ENCODE measurements at places on chromosomes 1 and 21.

- no peak for DNase-seq
Observed at GRCh38 chr1:237684236-237684635, 206.5 kb downstream of the ZP4 start.

DNA sequence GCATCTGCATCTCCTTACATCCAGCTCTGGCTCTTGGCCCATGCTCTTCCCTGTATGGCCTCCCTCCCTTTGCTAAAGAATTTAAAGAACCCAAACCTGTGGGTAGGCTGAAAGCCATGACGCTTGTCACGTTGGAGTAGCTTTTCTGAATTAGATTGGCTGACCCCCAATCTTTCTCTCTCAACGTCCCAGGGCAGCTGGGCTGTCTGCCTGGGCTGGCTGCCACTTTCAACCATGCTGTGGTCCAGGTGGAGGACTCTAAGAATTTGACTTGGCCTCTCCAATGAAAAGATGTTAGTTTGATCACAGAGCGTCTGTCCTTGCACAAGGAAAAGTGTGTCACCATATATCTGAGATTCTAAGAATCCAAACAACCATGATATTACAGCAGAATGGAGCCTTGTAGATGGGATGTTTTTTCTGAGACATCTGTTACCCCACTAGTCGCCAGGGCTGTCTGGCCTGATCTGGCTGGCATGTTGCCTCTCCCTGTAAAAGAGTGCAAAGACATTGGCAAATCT lies 6.5 kb upstream of the IGSF3 start:
- no peak for DNase-seq

DNA sequence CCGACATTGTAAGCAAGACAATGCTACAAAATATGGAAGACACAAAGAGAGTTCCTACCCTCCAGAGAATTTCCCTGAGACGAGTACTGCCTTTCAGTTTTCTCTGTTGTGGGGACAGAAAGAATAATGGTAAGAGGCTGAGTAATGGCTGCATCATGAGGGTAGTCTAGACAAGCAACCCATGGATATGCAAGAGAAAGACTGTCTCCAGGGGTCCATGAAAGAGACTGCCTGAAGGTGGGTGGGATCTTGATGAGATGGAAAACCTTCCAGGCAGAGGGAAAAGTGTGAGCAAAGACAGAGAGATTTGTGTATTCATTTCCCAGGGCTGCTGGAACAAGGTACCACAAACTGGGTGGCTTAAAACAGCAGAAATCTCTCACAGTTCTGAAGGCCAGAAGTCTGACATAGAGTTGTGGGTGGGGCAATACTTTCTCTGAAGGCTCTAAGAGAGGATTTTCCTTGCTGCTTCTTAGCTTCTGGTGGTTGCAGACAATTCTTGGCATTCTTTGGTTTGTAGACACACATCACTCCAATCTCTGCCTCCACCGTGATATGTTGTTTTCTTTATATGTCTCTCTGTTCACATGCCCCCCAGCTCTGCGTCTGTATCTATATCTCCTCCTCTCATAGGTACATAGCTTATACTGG lies 41.4 kb downstream of the ANP32E start:
- no peak for DNase-seq

DNA sequence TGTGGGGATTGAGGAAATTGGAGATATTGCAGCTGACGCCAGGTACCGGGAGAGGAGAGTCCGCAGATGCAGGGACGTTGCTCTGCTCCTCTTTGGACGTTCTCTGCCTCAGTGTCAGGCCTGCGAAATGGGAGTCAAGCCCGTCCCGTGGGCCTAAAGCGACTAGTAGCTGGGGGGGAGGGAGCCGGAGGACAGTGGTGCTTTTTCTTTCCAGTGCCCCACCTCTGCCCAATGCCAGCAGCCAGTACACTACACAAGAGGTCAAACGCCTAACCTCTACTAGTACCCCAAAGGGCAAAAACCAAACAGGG lies 413.6 kb upstream of the ESRRG start:
- DNase-seq: no peak

- DNase-seq: no peak
Observed at GRCh38 chr21:41536827-41537103, 28.8 kb upstream of the TMPRSS2 start.

DNA sequence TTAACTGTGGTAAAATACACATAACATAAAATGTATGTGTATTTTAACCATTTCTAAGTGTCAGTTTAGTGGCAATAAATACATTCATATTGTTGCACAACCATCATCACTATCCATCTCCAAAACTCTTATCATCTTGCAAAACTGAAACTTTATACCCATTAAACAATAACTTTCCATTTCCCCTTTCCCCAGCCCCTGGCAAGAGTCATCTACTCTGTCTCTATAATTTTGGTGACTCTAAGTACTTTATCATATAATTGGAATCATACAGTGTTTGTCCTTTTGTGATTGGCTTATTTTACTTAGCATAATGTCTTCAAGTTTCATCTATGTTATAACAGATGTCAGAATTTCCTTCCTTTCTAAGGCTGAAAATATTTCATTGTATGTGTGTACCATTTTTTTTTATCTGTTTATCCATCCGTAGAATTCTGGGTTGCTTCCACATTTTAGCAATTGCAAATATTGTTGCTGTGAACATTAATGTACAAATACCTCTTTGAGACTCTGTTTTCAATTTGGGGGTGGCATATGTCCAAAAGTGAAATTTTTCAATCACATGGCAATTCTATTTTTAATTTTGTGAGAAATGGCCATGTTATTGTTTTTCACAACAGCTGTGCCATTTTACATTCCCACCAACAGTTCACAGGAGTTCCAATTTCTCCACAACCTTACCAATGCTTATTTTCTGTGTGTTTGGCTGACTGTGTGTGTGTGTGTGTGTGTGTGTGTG lies 153.9 kb upstream of the GORAB start:
- no peak for DNase-seq

- DNase-seq: no peak
Observed at GRCh38 chr1:67468066-67468718, 38.0 kb upstream of the SERBP1 start.

GRCh38 chr1:101135526-101135925 lies 101.3 kb upstream of the S1PR1 start:
- DNase-seq: no peak

DNA sequence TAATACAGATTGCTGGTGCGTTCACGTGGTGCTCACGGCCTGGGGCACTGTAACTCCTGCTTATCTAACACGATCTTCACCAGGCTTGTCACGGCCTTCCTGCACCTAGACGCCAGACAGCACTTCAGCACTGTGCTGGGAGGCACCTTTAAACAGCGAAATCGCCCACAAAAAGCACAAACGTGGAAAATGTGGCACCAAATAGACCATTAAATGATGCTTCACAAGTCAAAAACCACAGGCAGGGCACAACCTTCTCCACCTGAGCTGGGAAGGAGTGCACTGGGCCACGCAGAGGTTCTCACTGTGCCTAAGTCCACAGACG lies 20.0 kb downstream of the IBA57 start:
- DNase-seq: no peak

GRCh38 chr1:53769780-53770179 lies 30.8 kb upstream of the GLIS1 start:
- DNase-seq: no peak

DNA sequence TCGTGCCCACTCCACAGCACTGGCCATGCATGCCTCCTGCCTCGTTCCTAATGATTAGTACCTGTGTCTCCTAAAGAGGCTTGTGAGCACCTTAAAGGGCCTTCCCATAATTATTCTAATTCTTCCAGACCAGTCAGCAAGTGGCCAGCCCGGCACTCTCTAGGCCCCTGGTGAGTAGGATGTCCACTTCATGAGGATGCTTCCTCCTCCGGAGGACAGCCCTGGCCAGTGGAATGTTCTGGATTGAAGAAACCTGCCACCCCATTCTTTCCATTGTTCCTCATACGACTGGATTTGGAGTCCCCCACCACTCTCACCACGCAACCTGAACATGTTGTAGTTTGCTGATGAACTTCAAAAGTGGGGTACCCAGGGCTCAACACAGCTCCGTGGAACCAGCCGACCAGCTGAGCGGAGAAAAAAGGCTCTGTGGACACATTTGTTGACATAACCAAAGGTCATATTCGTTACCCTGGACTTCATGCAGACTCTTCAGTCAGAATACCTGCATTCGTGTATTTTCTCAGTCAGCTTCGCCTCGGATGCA lies 46.7 kb upstream of the LBR start:
- no peak for DNase-seq

GRCh38 chr1:117613249-117613968 lies 7.6 kb downstream of the TENT5C start:
- no peak for DNase-seq

- peak; percentile 70 for DNase-seq
Observed at GRCh38 chr1:26993237-26994019, at the start of gene TRNP1. TSS of gene TRNP1 (plus strand) at chr1:26993692. CDS start at chr1:26993787, 95 bp downstream.

DNA sequence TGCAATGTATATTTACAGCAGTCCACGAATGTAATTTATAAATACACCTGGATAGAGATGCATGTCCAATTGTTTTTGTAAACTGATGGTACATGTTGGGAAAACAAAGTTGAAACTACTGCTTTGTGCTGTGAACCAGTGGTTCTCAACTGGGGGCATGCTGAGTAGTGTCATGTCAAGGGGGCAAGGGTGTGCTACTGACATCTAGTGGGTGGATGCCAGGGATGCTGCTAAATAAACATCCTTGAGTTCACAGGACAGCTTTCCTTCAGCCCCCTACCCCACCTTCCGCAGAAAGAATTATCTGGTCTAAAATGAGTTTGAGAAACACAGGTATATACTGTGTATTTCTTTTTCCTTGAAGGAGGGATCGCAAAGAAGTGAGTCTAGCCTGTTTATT lies 95.9 kb downstream of the RASAL2 start:
- no peak for DNase-seq

GRCh38 chr1:172121081-172121717 lies 279.9 kb downstream of the DNM3 start:
- no peak for DNase-seq

GRCh38 chr1:157007306-157007705 lies 38.2 kb downstream of the ARHGEF11 start:
- no peak for DNase-seq

DNA sequence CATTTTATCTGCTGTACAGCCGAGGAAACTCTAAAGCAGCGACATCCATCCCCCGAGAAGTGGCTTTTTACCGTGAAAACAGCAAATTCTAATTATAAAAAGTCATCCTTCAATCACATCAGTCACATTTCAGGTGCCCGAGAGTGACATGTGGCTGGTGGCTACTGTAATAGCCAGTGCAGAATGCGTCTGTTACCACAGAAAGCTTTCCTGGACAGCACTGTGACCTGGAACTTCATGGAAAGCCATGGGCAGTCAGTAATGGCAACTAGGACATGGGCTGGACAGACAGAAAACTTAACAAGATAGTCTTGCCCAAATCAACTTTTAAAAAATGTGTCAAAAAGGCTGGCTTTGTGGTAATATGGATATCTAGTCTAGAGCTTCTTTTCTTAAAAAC lies 106.6 kb downstream of the BCAR3 start:
- DNase-seq: no peak

GRCh38 chr21:38112219-38112789 lies 144.5 kb upstream of the KCNJ15 start:
- no peak for DNase-seq

GRCh38 chr1:12372761-12373160 lies 142.9 kb downstream of the VPS13D start:
- DNase-seq: no peak

DNA sequence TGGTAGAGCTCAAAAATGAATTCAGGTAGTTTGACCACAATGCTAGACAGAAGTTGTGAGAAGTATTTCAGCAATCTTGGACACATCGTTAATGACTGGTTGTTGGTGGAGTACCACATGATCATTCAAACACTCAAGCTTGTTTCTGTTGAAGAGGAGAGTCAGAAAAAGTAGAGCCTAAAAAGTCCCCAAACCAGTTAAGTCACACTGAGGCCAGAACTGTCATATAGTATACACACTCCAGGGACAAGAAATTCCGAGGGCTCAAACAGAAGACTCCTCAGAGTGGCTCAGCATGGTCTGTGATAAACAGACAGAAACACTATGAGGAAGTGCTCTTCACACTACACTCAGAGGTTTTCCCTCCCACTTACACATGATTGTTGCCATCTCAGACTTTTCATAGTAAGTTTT lies 5.8 kb downstream of the TRIM33 start:
- no peak for DNase-seq

DNA sequence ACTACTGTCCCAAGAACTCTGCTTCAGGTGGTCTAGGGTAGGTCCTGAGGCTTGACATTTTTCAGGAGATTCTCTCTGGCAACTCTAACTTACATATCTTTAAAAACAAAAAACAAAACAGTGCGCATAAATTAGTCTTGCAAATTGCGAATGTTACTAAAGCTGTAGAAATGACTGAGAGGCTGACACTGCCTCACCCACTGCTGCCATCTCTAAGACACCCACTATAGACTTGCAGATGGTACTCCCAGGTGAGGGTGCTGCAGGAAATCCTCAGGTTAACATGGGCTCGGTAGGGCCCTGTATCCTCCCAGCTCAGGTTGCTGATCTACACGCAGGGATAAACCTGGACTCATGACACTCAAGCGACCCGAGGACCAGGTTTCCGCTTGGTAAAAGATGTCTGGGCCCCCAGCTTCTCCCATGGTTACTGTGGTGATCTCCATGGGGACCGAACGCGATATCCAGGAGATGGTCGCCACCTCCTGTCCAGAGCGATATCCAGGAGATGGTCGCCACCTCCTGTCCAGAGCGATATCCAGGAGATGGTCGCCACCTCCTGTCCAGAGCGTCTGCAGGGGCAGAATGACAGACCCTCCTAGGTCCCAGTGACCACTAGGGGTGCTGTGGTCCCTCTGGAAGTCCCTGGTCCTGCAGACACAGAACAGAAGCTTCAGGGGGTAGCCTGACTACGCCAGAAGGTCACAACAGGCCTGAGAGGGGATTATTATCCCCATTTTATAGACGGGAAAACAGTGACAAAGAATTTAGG lies 16.2 kb upstream of the LY9 start:
- no peak for DNase-seq

- no peak for DNase-seq
Observed at GRCh38 chr1:64502083-64502482, 32.2 kb downstream of the CACHD1 start.

DNA sequence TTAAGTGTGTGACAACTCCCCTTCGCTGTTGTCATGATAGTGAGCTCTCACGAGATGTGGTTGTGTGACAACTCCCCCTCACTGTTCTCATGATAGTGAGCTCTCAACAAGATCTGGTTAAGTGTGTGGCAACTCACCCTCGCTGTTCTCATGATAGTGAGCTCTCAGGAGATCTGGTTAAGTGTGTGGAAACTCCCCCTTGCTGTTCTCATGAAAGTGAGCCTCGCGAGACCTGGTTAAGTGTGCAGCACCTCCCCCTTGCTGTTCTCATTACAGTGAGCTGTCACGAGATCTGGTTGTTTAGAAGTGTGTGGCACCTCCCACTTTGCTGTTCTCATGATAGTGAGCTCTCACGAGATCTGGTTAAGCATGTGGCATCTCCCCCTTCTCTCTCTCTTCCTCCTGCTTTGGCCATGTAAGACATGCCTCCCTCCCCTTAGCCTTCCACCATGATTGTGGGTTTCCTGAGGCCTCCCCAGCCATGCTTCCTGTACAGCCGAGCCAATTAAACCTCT lies 25.1 kb upstream of the LSS start:
- DNase-seq: peak; percentile 55

Measured in stimulated activated naive CD8-positive, alpha-beta T cell treated with anti-CD3 and anti-CD28 coated beads, Interleukin-15, amount 100 ng/mL, for 72 hours (primary cell).